Activated T-cell treated with anti-CD3 and anti-CD28 coated beads for 48 hours (primary cell): ENCODE measurements at places on chromosomes 5 and 9.

DNA sequence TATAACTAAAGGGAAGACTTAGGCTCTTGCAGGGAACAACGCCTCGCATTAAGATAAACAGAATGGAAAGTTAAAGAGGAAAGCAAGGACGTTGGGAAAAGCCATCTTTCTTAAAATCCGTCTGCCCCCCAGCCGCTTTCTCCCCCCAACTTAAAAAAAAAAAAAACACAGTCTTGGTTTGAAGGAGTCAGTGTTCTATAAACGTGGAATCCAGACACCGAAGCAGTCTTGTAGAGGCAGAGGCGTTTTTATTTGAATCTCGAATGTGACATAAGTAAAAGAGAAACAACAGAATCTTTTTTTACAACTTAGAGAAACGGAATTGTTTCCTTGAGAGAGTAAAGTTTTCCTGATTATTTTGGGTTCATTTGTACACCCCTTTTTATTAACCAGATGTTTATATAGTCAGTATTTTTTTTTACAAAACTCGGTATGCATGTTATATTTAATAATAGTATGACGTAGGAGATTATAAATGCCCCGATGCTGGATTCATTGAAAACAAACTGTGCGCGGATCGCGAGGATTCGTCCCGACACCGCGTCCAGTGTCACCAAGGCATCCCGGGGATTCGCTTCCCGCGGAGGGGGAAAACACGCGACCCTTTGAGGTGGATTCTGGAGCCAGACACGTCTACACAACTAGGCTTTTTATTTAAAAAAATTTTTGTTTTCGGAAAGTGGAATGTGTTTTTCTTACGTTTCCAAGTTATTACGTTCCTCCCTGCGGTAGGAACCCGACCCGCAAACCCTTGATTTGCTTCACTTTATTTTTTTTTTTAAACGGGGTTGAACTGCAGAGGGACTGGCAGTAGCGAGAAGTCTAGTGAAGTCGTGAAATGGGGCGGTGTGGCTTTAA is 6.7 kb downstream of the PTCH1 start:
- no peak for DNase-seq

DNA sequence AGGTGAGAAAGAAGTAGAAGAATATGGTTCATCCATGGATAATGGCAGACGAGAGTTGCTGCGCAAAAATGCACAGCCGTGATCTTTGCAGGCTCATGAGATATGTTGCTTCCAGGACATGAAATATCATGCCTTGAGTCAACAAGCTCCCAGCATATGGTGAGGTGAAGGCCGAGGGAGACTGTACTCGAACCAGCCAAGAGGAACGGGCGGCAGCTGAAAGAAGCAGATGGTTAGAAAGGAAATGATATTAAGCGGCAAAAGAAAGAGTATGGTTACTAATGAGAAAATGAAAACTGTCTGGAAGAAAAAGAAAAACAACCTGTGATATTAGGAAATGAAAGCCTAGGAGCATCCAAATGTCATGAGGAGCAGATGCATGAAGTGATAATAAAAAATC is 344.7 kb upstream of the DAP start:
- no peak for DNase-seq

DNA sequence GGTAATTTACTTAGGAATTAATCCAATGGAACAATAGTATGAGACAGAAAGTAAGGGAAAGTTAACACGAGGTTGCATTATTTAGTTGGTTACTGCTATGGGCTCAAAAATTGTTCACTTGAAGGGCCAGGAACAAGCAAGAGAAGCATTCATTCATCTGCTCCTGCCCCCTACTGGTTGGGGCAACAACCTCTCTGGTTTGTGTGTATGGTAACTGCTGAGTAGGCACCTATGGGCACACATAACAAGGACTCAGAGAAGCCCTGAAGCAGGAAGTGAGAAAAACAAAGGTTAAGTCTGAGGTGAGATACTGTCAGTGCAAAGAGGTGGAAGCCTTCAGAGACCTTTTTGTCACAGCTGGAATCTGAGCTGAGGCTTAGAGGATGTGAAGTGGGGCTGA is 34.4 kb upstream of the RANBP6 start:
- DNase-seq: no peak

GRCh38 chr5:14105718-14106410 is 37.3 kb upstream of the TRIO start:
- DNase-seq: no peak

- no peak for DNase-seq
Measured at GRCh38 chr5:106854922-106855321, 815.8 kb downstream of the EFNA5 start.
